ENCODE measurements at places on chromosomes 11 and 22.

- DNase-seq, result no peak
Measured at GRCh38 chr11:134517115-134517514, 105.1 kb upstream of the B3GAT1 start.

GRCh38 chr22:49589301-49589700, 238.4 kb downstream of the BRD1 start:
- DNase-seq, result no peak

DNA sequence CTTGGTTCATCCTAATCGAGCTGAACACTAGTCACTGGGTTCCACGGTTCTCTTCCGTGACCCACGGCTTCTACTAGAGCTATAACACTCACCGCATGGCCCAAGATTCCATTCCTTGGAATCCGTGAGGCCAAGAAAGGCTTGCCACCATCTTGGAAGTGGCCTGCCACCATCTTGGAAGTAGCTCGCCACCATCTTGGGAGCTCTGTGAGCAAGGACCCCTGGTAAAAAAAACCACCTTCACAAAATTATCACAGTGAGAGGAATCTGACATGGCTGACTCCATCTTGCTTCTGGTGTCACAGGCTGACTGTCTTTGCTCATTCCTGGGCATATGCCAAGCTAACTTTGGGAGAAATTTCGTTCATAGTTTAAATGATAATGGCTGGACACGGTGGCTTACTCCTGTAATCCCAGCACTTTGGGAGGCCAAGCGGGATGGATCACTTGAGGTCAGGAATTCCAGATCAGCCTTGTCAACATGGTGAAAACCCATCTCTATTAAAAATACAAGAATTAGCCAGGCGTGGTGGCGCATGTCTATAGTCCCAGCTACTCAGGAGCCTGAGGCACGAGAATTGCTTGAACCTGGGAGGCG, 18.9 kb upstream of the KCTD14 start:
- DNase-seq, result no peak

DNA sequence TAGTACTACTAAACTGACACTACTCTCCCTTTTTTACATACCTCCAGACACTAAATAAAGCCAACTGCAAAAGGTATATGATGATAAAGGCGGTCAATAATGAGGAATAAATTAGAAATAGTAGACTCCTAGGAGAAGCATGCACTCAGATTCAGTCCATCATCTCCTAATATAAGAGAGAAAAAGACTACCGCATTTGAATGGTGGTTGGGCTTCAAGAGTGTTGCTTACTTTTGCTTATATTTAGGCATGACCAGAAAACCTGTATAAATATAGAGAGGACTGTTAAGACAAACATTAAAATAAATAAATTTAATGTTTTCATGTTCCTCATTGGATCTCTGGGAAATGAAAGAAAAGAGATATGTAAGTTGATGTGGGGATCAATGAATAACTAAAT, 1137.0 kb downstream of the FAM181B start:
- DNase-seq, result no peak

GRCh38 chr22:24768537-24769374, 5.8 kb downstream of the PIWIL3 start:
- peak; percentile 71 for DNase-seq

- no peak for DNase-seq
Measured at GRCh38 chr11:10233581-10233980, 60.4 kb downstream of the SBF2 start.
